Uterine smooth muscle cell (primary cell): ENCODE measurements at places on chromosomes 11 and 22. TPM values are rescaled to one million over a fixed set of nuclear protein-coding genes. Genes with fewer than 3 reads are reported as not detected.

SCUBE2 gene
- total RNA-seq: 3.1 and 3.4 TPM in 2 replicates

ACRV1 gene
- total RNA-seq: not detected in 2 replicates

HOATZ gene
- total RNA-seq: under 0.01 TPM in 1 of 2 replicates, not detected in the other

SMC1B gene
- total RNA-seq: under 0.01 TPM in 1 of 2 replicates, not detected in the other

RTN3 gene
- 51.1 and 69.6 TPM in 2 replicates for total RNA-seq

TIMM8B gene
- 34.0 and 38.1 TPM in 2 replicates for total RNA-seq

OR8D1 gene
- under 0.01 TPM in 1 of 2 replicates, not detected in the other for total RNA-seq

CADM1 gene
- 0.66 and 5.5 TPM in 2 replicates for total RNA-seq

SPTY2D1 gene
- 21.9 and 25.1 TPM in 2 replicates for total RNA-seq

MAP6 gene
- 1.1 and 1.3 TPM in 2 replicates for total RNA-seq

C11orf16 gene
- total RNA-seq: not detected in 2 replicates

SLC15A3 gene
- total RNA-seq: 7.5 and 10.6 TPM in 2 replicates

C11orf87 gene
- total RNA-seq: not detected in 2 replicates

SSH3 gene
- total RNA-seq: 14.3 and 15.6 TPM in 2 replicates

GRIK4 gene
- under 0.01 and 0.12 TPM in 2 replicates for total RNA-seq

TREH gene
- total RNA-seq: under 0.01 TPM in 1 of 2 replicates, not detected in the other

KCNJ11 gene
- not detected in 2 replicates for total RNA-seq
